ENCODE measurements at places on chromosomes 5 and 9.

DNA sequence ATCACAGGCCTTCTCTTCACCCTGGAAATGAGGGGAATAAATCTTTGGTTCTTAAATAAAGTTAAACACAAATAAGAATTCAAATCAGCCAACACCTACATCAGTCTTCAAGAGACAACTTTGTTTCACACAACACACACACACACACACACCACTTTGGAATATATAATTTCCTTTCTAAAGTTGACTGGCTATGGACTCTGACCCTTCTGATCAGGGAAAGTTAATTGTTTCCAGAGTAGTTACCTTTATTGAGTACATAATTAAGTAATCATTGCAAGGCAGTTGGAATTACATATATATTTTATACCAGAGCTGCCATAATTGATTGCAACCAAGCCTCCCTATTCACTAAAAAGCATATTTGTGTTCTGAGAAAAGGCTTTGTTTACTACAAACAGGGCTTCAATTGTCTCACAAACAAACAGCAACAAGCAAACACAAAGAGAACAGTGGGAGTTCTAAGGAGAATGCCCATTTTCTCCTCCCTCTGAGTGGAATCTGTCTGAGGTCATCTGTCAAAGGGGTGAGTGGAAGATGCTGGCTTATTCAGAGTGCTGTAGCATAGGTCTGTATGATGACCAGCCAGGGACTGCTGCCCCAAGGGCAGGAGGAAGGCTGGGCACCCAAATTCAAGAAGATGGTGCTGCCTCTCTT is 136.6 kb downstream of the SEMA6A start:
- peak; percentile 88 for DNase-seq

GRCh38 chr9:36191686-36192085 is 965 bp downstream of the CLTA start:
- peak; percentile 20 for DNase-seq

DNA sequence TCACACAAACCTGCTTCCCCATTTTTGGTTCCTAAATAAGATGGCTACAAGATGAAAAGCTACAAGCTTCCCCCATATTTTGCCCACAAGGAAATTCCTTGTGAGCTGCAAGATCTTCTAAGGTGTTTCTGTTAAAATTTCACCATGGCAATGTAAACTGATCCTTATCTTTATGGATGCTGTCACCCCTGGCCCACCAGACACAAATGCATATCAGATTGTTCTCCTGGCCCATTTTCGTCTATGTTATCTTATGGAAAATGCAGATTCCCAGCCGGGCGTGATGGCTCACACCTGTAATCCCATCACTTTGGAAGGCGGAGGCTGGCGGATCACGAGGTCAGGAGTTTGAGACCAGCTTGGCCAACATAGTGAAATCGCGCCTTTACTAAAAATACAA is 65.1 kb upstream of the IL6ST start:
- peak; percentile 75 for DNase-seq

GRCh38 chr9:36788534-36788933 is 215.8 kb downstream of the MELK start:
- peak; percentile 55 for DNase-seq

GRCh38 chr9:121476156-121476555 is 23.5 kb downstream of the GGTA1 start:
- DNase-seq: no peak

DNA sequence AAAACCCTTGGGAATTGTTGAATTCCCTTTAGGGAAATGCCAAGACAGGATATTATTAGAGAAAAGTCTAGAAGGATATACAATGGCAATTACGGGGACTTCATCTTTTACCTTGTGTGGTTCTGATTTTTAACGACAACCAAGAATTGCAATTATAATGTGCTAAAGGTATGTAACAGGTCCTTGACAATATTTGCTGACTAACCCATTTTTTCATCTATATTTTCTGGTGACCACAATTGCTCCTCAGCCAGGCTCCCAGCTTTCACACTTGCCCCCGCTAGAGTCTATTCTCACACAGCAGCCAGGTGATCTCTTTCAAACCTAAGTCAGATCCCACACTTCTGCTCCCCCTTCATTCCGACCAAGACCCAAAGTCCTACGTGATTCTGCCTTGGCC is 34.3 kb downstream of the BARHL1 start:
- no peak for DNase-seq

DNA sequence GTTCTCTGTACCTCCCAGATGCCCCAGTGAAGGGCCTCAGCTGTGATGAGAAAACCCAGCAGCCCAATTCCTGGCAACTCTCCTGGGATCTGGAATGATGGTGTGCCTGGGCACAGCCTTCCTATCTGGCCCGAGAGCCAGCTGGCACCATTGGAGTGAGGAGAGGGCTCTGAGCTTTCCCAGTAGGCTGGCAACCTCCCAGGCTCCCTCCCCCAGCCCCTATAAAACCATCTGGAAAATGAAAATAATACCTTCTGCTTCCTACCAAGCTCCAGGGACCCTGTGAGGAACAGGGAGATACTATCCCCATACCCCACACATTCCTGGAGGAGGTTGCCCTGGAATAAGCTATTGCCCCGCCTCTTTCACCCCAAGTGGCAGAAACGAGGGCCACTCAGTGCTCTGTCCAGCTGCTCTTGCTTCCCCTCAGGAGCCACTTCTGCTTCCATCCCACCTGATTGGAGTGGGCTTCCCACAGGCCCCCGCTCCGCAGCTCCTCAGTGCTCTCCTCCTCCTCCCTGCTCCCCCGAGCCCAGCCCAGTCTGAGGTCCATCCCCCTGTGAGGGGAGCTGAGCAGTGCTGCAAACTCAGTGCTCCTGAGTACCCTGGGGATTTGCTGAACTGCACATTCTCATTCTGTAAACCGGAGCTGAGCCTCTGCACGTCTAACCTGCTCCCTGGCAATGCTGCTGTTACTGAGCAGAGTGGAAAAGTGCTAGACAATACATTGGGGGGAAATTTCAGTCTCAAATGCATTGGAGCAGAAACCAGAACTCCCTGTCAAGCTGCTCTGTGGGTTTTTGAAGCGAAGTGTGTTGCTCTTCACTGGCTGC is 74.7 kb downstream of the THBS4 start:
- no peak for DNase-seq

DNA sequence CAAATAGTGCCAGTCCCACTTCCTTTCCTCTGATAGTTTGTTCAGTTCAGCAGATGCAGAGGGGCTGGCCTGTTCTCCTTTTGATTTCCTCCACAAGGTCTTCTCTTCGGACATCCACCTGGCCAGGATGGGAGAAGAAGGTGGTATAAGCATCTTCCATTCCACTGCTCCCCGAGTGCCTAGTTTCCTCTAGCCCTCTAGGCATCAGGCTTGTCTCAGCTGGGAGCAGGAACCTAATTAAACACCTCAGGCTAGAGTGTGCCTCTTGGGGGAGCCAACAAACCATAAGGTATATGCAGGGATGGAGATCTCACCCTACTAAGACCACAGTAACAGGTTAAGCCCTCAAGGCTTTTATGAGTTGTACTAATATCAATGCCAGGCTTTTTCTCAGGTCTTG is 835 bp upstream of the DND1 start:
- DNase-seq: no peak

DNA sequence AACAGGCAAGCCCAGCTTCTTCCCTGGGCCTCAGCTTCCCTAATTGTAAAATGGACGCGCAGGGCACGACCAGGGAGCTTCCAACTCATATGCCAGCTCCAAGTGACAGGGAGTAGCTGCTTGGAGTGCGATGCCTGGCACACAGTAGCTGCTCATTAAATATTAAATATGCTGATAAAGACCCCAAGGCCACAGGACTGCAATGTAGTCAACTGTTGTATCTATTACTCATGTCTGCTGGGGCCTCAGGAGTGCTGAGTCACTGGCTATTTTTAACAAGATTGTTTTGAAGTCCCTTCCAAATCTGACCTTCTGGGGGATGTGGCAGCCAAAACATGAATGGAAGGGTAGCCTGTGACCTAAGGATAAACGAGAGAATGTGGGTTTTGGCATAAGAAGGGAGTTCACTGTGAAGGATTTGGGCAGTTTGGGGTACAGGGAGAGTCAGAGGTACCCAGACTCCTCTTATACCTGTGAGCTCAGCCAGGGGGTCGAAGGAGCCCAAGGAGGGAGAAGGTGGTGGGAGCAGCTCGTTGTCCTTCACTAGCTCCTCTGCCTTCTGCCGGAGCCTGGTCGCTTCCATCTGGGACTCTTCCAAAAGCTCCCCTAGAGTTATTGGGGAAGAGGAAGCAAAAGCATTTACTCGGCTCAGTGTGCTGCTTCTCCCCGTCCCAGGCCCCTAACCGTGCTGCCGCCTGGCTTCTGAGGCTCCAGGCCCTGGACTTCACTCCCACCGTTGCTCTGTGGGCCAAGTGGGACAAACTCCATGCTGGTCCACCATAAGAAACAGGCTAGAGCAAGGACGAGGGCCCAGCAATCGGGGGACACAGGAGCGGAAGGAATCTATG is 17.5 kb downstream of the TNIP1 start:
- DNase-seq: no peak

DNA sequence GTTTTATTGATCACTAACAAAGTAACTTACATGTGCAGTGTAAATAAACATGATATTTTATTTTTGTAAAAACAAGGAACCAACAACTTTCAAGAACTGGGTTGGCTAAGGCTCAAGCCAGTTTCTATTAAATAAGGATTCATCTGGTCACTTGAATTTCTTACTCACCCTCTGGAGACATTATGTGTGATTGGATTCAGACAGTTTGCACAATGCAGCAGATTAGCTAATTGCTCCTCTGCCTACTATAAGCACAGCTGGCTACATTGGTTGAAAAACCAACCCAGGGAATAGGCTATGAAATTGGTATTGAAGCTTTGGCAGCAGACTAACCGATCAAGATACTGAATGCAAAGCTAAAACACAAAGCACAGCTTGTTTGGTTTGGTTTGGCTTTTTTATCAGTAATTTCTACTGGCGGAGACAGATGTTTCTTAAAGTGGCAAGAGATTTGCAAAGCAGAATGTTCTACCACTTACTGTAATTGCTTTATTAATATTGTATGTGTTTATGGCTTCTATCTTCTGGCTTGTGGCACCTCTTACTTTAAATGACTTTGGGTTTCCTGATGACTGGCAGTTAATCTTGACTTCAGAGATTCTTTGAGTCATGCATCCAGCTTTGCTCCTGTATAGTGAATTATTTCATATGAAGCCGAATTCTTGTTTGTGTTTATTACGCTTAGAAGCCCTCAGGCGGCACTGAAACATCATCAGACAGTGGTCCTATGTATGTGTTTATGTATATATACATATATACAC is 231.5 kb downstream of the MPDZ start:
- DNase-seq: no peak

GRCh38 chr5:59174248-59174844 is 591.5 kb downstream of the RAB3C start:
- peak; percentile 71 for DNase-seq

DNA sequence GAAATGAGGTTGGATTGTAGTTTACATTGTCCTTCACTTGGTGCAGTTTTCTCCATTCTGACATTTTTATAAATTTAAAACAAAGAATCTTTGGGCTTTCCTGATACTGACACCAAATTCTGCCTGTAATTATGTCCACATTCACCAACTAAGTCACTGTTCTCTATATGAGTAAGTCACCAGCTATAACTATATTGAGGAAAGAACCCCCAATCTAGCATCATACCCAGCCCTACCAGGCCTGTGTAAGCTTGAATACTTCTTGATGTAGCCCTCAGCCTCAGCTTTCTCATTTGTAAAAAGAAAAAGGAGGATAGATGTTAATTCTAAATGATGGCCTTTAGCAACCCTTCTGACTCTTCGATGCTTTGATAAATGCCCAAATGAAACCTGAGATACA is 112.7 kb upstream of the FST start:
- DNase-seq: no peak

GRCh38 chr5:10577371-10578292 is 13.8 kb downstream of the ANKRD33B start:
- peak; percentile 64 for DNase-seq

GRCh38 chr9:128118971-128119665 is 8.4 kb downstream of the PTGES2 start:
- no peak for DNase-seq

DNA sequence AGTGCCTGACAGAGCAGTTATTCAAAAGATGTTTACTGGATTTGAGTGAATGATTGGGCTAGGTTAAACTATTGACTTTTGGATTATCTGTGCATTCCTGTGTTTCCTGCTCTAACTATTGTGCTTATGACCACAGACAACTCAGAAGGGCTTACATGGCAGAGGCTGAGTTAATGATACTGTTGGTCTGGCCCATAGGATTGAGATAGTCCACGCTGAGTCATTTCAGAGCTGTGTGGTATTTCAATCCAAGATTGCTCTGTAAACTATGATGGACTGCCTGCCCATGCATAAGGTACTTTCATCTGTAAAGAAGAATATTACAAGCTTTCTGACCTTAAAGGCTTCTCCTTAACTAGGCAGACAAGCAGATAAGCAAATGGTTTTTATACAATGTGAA is 49.1 kb upstream of the SLIT3 start:
- no peak for DNase-seq

GRCh38 chr5:78260771-78261170 is 33.7 kb downstream of the AP3B1 start:
- DNase-seq: no peak

GRCh38 chr5:172721455-172722326 is 49.3 kb downstream of the DUSP1 start:
- no peak for DNase-seq

DNA sequence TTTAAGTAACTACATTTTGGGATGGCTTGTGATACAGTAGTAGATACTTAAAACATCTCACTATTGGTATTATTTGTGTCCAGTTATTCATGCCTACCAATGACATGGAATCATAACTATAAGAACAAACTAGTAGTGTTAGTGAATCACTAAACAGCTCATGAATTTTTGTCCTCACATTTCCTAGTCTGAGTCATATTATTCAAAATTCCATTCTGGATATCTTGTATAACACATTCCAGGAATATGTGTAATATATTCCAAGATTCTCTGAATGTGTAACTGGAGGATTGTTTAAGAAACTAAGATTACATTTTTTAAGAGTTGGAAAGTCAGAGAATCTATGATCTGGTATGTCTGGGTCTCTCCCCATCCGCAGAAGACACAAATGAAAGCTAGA is 565.3 kb upstream of the ZNF608 start:
- DNase-seq: no peak

- no peak for DNase-seq
Measured at GRCh38 chr5:31617867-31618266, 21.1 kb upstream of the PDZD2 start.

- DNase-seq: no peak
Measured at GRCh38 chr5:107769519-107769918, 98.8 kb upstream of the EFNA5 start.

GRCh38 chr5:15521381-15522186 is 21.6 kb downstream of the FBXL7 start:
- no peak for DNase-seq

- no peak for DNase-seq
Measured at GRCh38 chr9:81782313-81782995, 93.1 kb upstream of the TLE1 start.

GRCh38 chr5:142063878-142064331 is 44.7 kb upstream of the NDFIP1 start:
- peak; percentile 80 for DNase-seq

GRCh38 chr5:111975133-111975532 is 218.1 kb upstream of the NREP start:
- DNase-seq: no peak

DNA sequence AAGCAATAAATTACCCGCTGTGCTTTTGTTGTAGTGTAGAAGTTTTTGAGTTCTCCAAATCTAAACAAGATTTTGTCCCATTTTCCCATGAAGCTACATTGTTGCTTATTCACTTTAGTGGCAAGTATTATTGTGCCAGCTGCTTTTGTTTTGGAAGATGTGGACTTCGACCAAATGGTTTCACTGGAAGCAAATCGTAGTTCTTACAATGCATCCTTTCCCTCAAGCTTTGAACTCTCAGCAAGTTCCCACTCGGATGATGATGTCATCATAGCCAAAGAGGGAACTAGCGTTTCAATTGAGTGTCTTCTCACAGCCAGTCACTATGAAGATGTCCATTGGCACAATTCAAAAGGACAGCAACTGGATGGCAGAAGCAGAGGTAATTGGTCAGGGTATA is 10.9 kb downstream of the MFAP3 start:
- DNase-seq: no peak

All from mesendoderm (in vitro differentiated cells).